Left hindlimb (tissue), 1 donor: ENCODE measurements at places on chromosomes 7 and 10.

GRCh38 chr7:158863611-158864506 lies 7.5 kb downstream of the DYNC2I1 start:
- peak; percentile 87 for DNase-seq

- DNase-seq = no peak
Observed at GRCh38 chr7:13055732-13056368, 368.4 kb downstream of the ARL4A start.

DNA sequence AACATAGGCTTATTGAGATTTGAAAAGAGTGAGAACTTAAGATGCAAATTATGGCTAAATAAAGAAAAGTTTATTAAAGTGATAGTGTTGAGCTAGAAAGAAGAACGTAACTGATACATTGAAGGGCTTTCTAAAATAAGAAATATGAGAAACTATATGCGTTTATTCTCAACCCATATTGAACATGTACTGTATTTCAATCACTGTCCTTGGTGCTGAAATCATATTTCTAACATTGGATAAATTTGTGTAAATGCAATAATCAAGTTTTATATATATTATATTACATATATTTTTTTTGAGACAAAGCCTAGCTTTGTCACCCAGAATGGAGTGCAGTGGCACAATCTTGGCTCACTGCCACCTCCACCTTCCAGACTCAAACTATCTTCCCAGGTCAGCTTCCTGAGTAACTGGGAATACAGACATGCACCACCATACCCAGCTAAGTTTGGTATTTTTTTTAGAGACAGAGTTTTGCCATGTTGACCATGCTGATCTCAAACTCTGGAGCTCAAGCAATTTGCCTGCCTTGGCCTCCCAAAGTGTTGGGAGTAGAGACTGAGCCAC lies 1065.8 kb downstream of the REEP3 start:
- no peak for DNase-seq

DNA sequence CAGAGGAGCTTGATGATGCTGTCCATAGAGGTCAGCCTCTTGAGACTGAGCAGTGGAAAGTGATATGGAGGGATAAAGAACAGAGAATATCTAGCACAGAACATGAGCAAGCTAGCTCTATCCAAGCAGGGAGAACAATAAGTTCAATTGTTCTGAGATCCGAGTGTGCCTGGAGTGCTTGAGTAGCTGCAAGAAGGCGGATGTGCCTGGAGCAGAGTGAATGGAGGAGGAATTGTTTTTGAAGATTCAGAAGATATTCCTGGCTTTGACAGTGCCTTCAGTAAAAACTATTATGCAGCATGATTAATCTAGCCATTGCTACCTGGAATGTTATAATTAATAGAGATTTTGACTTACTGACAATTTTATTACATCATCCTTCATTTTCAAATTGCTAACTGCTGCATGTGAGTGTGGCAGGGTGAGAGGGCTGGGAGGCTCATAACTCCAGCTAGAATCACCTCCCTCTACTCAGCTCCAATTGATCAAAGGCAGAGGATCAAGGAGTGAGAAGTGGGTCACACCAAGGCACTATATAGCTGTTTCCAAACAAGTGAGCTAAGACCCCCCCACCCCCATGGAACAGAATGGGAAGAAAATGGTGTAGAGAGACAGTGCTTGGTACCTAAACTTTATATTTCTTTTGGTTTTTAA lies 302.8 kb downstream of the ADRA2A start:
- no peak for DNase-seq

DNA sequence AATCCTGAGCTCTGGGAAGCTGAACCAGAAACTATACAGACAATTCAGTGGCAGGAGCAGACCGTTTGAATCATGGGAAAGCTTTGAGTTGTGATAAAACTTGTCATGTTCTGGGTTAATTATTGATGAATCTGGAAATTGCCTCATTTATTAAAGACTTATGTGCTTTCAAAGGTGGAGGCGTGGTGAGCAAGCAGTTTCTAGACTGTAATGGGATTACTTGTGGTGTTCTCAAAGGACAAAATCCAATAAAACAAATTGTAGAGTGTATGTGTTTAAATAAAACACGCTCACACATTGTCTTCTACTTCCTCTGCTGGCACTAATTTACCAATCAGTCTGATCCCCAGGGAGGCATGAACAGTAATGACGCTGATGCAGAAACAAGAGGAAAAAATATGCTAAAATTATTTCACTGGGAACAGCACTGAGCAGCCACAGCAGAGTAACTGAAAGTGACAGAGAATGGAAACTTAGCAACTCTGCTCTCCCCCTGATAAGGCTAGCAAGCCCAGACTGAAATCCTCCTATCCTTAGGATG lies 25.1 kb downstream of the PARD3 start:
- no peak for DNase-seq

DNA sequence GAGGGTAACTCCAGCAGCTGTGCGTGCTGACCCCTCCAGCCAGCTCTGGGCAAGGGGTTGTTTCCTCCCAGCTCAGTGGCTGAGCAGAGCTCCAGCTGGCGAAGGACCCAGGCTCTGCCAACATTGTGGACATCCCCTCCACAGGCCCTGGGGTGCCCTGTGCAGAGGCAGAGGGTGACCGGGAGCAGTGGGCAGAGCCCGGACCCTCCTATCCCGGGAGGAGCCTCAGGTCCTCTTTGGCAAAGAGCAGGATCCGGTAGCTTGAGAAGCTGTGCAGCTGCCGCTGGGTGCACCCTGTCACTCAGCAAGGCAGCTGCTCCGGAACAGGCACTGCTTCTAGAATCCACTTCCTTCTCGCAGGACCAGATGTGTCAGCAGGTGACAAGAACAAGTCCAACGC lies 175.9 kb downstream of the EBF3 start:
- DNase-seq = peak; percentile 64

- DNase-seq = no peak
Observed at GRCh38 chr10:11719496-11720259, 22.5 kb upstream of the ECHDC3 start.

GRCh38 chr10:11901833-11902475 lies 78.8 kb downstream of the PROSER2 start:
- no peak for DNase-seq

DNA sequence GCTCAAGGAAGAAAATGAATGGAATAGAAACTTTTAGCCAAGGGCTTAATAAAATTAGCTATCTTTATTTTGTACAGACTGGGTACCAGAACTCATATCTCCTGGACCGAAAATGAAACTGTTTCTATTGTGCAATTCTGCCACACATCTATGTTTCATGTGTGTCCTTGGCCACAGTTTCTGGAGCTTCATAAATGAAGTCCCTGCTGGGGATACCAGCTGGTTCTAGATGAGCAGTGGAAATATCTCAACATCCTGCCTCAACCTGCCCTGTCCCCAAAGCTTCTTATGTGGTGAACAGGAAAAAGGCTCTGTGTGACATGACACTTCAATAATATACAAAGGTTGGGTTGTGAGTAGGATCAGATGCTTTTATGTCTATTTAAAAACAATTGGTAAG lies 310.1 kb upstream of the SORCS1 start:
- DNase-seq = no peak

DNA sequence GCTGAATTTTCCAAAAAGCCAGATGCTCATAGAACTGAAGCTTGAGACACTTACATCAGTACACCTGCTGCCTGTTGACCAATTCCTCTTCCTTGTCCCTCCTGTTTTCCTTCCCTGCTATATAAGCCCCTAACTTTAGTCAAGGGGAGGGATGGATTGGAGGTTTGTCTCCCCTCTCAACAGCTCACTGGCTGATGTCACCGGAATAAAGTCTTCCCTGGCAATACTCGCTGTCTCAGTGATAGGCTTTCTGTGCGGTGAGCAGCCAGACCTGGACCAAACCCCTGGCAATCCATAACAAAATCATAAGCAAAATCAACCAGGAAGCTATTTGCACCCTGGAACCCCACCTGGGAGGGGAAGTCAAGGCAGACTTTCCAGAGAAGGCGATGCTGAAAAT lies 929 bp upstream of the IRF5 start:
- no peak for DNase-seq

- no peak for DNase-seq
Observed at GRCh38 chr10:33331379-33331694, 3.1 kb downstream of the NRP1 start.

DNA sequence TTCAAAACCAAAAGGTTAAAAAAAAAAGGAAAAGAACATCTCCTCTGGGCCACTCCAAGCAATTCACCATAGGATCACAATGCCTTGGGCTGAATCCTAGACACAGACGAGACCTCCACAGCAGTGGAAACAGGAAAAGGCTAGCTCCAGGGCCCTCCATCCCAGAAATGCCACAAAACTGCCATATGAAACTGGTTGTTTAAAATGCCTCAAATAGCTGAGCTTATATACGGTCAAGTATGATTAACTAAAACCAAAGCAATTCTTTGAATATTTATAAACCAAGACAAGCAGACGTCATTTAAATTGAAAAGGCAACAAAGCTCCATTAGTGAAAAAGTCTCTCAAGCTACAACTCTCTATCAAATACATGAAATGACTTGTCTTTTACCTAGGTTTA lies 63.1 kb downstream of the DOCK4 start:
- peak; percentile 44 for DNase-seq

DNA sequence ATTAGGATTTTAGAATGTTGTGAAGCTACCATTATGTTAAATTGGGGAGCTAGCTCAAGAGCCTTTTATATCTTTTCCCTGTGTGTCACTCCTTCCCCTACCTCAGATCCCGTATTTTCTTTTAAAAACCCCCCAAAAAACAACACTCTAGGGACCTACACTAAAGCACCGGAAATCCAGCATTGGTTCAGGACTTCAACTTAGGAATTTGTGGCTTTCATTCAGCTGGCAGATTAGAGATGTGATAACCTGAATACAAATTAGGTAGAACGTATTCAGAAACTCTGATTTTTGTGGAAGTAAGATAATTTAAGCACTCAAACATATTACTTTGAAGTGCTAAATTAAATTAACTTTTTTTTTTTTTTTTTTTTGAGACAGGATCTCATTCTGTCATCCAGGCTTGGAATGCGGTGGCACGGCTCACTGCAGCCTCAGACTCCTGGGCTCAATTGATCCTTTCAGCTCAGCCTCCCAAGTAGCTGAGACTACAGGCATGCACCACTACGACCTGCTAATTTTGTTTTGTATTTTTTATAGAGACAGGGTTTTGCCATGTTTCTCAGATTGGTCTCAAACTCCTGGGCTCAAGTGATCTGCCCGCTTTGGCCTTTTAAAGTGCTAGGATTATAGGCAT lies 6.8 kb downstream of the TBC1D12 start:
- DNase-seq = no peak

DNA sequence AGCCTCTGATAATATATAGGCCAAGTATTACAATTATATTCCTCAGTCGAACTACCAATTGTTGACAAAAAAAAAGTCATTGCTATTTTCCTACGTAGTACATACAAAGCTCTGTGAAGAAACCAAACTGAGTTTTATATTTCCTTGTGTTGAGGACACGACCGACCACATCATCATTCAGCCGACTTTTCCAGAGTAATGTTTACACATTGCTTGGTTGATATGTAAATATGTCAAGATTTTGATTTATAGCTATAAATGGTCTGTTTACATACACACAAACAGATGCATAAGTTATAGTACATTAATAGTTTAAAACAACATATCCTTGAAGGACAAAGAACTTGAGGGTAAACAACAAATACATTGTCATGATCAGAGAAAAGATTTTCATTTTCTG lies 121.5 kb downstream of the CRPPA start:
- no peak for DNase-seq

- DNase-seq = no peak
Observed at GRCh38 chr7:28029051-28029450, 151.5 kb downstream of the JAZF1 start.

GRCh38 chr7:136940917-136941316 lies 72.5 kb downstream of the CHRM2 start:
- no peak for DNase-seq

DNA sequence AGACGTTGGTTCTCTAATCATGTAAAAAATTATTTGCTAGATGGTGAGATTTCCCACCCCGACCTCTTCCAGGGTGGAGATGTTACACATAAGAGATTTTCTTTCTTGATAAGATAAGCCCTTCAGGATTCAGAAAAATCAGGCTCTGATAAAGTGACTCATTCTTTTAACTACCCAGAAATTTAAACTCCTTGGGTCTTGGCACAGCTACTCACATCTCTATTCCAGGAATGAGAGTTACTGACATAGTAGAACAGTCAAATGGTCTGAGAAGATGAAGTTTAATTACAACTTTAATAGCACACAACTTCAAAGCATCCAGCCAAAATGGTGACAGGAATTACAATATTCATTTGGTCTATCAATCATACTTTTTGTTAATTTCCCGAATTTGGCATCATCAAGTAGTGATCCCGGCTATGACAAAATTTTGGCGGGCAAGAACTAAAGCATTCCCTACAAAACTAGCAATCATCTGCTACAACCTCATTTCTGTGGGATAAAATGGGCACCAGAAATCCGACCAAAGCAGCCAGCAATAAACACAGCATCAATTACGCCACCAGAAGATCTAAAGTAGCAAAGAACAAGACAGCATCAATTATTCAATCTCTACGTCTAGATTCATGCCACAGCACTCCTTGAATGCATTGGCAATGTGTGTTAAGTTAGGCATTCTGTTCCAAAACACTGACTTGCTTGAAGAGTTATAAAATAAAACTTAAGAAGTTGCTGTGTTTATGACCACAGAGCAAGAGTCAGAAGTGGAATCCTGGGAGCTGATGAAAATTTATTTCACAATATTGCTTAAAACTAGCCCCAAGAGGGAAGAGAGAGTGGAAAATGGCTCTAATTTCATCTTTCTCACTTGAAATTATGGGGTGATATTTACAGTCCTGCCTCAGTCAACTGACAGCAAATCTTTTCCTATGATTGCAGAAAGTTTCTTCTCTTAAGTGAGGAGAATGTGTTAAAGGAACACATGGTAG lies 565.7 kb upstream of the ANKRD30A start:
- DNase-seq = no peak

- no peak for DNase-seq
Observed at GRCh38 chr7:20988340-20988739, 201.7 kb upstream of the SP8 start.

DNA sequence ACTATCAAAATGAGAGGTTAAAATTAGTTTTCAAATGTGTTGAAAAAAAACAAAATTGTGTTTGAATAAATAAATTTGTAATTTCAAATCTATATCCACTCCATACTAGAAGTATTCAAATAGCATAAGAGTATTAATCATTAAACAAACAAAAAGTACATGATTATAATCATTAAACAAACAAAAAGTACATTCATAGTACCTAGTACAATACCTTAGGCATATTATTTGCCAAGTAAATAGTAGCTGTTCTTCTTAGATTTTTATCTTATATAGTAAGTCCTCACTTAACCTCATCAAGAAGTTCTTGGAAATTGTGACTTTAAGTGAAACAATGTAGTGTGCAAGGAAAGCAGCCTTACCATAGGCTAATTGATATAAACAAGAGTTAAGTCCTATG lies 349.3 kb upstream of the VWC2 start:
- DNase-seq = no peak

DNA sequence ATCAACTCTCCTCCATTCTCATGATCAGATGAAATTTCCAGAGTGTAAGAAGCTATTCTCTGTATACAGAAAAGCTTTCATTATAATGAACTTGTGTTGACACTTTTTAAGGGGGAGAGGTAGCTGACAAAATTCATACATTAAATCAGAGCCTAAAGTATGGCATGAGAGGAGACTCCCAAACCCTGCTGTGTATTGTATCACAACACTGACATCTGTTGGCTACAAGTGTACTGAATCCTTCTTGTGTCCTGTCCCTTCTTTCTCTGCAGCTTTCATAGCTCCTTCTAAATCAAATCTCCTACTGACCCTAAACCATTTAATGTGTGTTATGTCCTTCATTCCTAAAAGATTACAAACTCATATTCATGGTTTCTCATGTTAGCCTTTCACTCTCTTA lies 70.9 kb downstream of the GCC1 start:
- DNase-seq = no peak
